ENCODE measurements at places on chromosomes 2 and 18. TPM values are rescaled to one million over a fixed set of nuclear protein-coding genes. Genes with fewer than 3 reads are reported as not detected.

Gene C2orf66
- 0.33 TPM for total RNA-seq

Gene ALPG
- 65.3 TPM for total RNA-seq

GRCh38 chr2:164711766-164712138 lies 90.5 kb upstream of the GRB14 start:
- DNase-seq: no peak

DNA sequence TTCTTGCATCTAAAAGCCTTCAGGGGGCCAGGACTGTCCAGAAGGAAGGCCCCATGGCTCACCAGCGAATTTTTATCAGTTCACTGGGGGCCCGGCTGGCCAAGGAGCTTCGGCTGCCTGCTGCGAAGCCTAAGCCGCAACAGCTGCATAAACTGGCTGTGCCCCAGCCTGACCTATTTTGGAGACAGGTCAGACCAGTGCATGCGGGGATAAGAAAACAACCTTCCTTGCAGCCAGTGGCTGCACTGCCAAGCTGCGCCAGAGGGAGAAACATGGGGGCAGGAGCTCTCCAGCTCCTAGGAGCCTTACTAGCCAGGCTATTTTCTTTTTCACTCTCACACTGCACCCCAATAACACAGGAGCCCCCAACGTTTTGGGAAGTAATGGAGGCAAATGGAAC lies 15.2 kb downstream of the PAX3 start:
- DNase-seq: no peak

- DNase-seq: no peak
Observed at GRCh38 chr2:28587526-28588291, 91.8 kb downstream of the PLB1 start.

- no peak for DNase-seq
Observed at GRCh38 chr2:191318037-191318728, 73.0 kb downstream of the MYO1B start.

GRCh38 chr2:236512902-236513435 lies 56.7 kb upstream of the ACKR3 start:
- DNase-seq: peak; percentile 47

GRCh38 chr18:77822632-77823031 lies 573.0 kb downstream of the GALR1 start:
- DNase-seq: no peak

GRCh38 chr18:14747513-14748474 lies at the start of gene ANKRD30B:
ANKRD30B (plus strand) TSS chr18:14748172; CDS start chr18:14748420, 248 bp downstream.
- DNase-seq: no peak

DNA sequence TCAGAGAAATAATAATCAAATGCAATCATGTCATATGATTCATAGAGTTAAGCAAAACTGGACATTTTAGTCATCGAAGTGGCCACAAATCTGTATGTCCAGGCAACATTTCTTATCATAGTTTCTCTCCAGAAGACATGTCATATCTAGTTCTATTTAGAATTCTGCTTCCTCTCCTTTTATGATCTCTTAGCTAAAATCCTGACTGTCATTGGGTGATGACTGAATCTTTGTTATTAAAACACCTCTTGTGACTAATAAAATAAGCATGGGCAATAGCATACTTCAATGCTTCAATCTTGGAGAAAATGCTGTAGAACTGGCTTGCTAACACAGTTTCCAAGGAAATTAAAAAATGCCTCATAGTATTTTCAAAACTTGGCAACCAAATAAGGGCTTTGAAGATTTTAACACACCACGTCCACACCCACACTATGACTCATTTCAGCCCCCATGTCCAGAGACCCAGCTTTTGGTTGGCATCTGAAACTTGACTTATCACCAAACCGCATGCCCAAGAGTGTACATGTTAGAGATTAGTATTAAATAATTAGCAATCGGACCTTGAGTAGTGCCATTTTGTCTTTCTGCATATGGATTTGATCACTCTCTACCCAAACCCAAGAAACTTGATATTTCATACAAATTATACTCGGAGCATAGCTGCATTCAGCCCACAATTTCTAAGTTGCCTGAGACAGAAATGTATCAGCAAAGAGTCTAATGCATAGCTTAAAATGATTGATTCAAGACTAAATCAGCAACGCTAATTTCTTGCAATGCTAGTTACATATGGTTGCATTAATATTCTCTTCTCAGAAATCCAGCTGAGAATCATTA lies 106.5 kb upstream of the ETAA1 start:
- no peak for DNase-seq

DNA sequence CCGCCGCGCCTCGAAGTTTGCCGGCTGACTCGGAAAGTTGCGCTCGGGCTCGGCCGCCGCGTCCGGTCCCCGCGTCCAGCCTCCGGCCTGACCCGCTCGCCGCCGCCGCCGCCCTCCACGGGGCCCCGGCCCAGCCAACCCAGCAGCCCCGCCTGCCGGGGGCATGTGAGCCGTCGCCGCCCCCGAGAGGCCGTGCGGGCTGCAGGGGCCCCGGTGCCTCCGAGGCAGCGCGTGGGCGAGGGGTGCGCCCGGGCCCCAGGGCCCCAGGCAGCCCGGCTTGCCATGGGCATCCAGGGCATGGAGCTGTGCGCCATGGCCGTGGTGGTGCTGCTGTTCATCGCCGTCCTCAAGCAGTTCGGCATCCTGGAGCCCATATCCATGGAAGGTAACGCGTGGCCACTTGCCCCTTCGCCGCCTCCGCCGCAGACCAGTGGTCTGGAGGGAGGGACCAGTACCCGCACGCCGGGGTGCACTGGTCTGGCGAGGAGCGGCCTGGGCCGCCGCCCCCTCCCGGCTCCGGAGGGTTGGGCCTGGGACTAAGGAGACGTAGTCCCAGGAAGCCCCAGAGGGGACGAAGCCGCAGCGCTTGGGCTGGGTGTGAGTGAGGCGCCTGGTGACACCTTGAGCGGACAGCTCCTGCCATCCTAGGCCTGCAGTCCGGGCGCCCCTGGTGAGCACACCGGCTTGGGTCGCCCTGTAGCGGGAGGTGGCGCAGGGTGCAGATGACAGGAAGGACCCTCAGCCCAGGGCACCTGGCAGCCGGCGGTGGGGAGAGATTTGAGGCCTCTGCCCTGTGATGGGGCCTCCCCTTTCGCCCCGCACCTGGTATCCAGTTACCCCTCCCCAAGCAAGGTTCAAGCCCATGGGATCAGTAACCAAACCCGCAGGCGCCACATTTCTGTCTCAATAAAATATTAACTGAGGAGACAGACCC lies 49.9 kb downstream of the KCNIP3 start:
- DNase-seq: no peak

DNA sequence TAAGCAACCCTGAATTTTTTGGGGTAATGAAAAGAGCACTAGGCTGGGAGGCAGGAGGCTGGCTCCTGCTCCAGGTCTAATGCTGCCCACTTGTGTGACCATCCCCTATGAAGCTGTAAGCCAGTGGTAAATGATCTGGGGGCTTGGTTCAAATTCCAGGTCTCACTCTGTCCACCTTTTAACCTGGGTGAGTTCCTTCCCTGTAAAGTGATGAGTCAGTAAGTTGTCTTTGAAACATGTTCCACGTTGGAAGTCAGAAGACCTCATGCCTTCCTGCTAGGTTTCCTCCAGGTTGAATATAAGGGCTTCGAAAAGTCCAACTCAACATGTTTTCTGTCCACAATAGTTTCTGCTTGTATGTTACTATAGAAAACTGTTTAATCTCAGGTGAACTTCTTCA lies 160.9 kb upstream of the MYT1L start:
- no peak for DNase-seq

GRCh38 chr18:6746386-6746960 lies 17.0 kb downstream of the ARHGAP28 start:
- DNase-seq: no peak

- DNase-seq: no peak
Observed at GRCh38 chr2:124755386-124755785, 730.3 kb downstream of the CNTNAP5 start.

GRCh38 chr2:153519257-153519875 lies 40.8 kb upstream of the RPRM start:
- DNase-seq: no peak

GRCh38 chr18:3451183-3451988 lies 1.4 kb downstream of the TGIF1 start:
- DNase-seq: no peak

DNA sequence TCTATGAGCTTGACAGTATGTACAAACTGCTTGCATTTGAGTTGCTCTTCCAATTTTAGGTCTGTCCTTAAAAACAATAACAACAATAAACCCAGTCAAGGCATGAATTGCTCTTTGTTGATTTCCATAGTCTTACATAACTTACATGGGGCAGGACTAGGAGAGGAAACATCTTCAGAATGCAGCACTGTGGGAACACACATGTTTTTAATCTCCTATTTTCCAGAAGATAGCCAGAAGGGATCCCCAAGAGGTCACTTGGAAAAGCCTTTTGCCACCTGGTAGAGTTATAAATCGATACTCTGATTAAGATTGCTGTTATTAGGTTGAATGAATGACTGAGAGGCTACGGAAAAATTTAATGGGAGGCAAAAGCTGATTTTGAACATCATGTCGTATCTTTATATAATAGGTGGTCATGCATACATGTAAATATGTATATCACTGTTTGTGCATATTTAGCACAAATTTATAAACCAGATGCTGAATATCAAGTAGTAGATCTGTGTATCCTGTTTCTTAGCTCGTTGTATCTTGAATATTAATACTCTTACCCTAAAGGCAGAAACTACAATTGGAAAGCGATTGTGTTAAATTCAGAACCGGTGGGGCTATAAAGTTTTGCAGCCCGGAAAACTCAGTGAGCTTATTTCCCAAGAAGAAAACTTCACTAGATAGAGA lies 479.4 kb upstream of the TCF4 start:
- DNase-seq: no peak
